Activated T-cell treated with anti-CD3 and anti-CD28 coated beads for 48 hours (primary cell): ENCODE measurements at places on chromosomes 12 and 14.

GRCh38 chr12:102465762-102466560, 14.4 kb downstream of the IGF1 start:
- DNase-seq, result no peak

GRCh38 chr12:51048661-51049251, 629 bp downstream of the LETMD1 start:
- no peak for DNase-seq

DNA sequence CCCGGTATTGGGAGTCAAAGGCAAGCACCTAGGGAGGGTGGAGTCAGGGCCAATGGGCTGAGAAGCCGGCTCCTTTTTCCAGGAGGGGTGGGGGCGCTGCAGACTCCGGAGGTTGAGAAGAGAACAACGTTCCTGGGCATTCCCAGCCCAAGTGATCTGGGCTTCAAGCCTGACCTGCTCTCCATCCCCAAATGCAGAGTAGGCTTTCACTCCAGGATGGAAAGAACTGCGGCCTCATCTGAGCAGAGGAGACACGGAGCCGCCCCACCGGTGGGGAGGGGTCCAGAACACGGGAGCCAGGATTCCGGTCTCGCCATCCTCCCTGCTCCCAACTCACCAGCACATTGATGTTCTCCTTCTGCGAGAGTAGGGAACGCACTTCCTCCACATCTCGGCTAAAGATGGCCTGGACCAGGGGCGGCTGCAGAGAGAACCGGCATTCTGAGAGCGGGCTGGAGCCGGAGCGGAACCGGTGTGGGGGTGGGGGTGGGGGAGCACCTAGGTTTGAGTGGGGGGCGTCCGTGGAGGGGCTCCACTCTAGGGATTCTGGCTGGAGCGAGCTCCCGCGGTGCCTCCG, 605 bp downstream of the ANKRD52 start:
- DNase-seq, result no peak

GRCh38 chr14:34122650-34123049, 171.8 kb upstream of the EGLN3 start:
- DNase-seq, result no peak

- no peak for DNase-seq
Observed at GRCh38 chr14:85071447-85071846, 458.5 kb upstream of the FLRT2 start.

- no peak for DNase-seq
Observed at GRCh38 chr14:102778338-102779083, 1.3 kb downstream of the TRAF3 start.

DNA sequence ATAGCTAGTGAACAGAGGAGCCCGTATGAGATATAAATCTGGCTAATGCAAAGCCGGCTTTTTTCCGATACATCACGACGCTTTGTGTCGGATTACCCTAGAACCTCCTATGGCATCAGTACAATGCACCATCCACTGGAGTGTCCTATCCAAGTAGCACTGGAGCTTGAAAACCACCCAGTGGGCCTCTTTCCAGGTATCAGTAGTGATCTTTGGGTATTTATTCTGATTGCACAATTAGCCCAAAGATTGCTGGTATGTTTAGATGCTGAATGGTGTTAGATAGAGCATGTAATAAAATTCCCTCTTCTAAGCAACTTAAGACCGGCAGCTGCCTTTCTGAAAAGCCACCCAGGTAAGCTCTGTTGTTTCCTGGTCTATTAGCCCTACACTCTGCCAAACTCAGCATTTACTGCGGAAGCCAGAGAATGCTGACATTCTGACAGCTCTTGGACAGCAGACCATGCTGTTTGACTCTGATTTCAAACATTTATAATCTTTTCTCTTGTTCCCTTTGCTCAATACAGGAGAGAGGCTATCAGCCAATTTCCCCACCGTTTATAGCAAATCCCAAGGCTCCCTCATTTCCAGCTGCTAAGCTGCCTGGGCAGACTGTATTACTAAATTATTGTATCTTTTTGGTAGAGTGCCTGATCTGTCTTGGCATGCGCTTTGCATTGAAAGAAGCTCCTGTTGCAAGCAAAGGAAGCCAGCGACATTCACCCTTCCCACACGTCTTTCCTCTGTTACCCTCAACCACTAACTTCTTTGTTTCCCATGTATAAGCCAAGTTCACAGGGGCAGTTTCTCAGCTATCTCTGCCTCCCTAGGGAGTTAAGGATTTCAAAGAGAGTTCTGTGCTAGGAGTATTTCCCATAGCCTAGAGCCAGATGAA, 388.3 kb upstream of the GARIN6 start:
- no peak for DNase-seq
